Stimulated activated CD4-positive, alpha-beta T cell treated with anti-CD3 and anti-CD28 coated beads, Interleukin-2, amount 100 ng/mL, for 48 hours (primary cell): ENCODE measurements at places on chromosomes 12 and 14.
A peak's percentile ranks its signal among the peaks of the same experiment; 100 is the strongest.

- DNase-seq, result peak; percentile 12
Measured at GRCh38 chr12:3236345-3237187, 159.4 kb downstream of the TSPAN9 start.

- peak; percentile 30 for DNase-seq
Measured at GRCh38 chr12:94244165-94245133, 96.1 kb downstream of the PLXNC1 start.

GRCh38 chr12:54009171-54010052, 627 bp downstream of the HOXC8 start:
- no peak for DNase-seq

- no peak for DNase-seq
Measured at GRCh38 chr14:67111022-67111421, 78.2 kb upstream of the GARIN2 start.

- DNase-seq, result no peak
Measured at GRCh38 chr12:85509857-85510256, 229.8 kb downstream of the ALX1 start.

GRCh38 chr12:93707836-93708235, 30.7 kb downstream of the CRADD start:
- no peak for DNase-seq
